ENCODE measurements at places on chromosomes 11 and 22.

- DNase-seq: no peak
These were observed 7.9 kb upstream of the DTX4 start for GRCh38 chr11:59164028-59164427.

- no peak for DNase-seq
These were observed 26.6 kb downstream of the SC5D start for GRCh38 chr11:121318848-121319834.

- DNase-seq: no peak
These were observed 63.6 kb downstream of the TNRC6B start for GRCh38 chr22:40241200-40241763.

DNA sequence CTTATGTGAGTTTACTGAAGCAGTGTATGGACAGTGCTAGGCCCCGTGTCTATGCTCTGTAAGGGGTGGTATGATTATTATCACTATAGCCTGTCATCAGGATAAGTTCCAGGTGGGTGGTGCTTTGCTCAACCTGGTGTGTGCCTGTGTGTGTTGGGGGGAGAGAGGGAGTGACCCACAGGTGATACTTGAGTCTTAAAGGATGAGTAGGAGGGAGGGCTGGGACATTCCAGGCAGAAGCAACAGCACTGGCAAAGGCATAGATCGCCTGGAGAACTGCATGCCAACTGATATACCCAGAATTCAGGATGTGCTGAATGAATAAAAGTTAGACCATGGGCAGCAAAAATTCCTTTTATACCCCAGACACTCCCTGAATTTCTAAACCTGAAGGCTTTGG is 4.5 kb downstream of the KIAA1671 start:
- no peak for DNase-seq

DNA sequence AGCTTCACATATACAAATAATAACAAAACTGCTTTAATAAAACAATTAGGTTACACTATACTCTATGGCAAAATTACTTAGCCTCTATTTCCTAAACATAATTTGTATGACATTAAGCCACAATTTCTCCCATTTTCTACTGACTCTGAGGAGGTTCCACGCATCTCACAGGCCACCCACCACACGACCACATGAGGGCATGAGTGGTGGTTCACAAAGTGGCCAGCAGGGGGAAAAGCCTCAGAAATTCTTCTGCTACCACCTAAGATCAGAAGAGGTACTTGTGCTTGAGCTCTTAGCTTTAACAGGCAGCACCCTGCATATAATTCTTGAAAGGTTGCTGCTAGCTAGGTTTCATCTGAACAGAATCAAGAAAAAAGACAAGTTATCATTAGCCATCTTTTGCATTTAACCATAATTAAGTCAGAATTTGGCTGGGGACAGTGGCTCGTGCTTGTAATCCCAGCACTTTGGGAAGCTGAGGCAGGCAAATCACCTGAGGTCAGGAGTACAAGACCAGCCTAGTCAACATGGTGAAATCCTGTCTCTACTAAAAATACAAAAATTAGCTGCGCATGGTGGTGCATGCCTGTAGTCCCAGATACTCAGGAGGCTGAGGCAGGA is 7.7 kb downstream of the LPXN start:
- DNase-seq: peak; percentile 52

GRCh38 chr11:108616549-108616948 is 23.0 kb upstream of the EXPH5 start:
- peak; percentile 66 for DNase-seq

- DNase-seq: peak; percentile 65
These were observed 222.5 kb downstream of the TBC1D22A start for GRCh38 chr22:46984751-46985506.

- no peak for DNase-seq
These were observed 28.6 kb upstream of the PPARA start for GRCh38 chr22:46121523-46122287.

DNA sequence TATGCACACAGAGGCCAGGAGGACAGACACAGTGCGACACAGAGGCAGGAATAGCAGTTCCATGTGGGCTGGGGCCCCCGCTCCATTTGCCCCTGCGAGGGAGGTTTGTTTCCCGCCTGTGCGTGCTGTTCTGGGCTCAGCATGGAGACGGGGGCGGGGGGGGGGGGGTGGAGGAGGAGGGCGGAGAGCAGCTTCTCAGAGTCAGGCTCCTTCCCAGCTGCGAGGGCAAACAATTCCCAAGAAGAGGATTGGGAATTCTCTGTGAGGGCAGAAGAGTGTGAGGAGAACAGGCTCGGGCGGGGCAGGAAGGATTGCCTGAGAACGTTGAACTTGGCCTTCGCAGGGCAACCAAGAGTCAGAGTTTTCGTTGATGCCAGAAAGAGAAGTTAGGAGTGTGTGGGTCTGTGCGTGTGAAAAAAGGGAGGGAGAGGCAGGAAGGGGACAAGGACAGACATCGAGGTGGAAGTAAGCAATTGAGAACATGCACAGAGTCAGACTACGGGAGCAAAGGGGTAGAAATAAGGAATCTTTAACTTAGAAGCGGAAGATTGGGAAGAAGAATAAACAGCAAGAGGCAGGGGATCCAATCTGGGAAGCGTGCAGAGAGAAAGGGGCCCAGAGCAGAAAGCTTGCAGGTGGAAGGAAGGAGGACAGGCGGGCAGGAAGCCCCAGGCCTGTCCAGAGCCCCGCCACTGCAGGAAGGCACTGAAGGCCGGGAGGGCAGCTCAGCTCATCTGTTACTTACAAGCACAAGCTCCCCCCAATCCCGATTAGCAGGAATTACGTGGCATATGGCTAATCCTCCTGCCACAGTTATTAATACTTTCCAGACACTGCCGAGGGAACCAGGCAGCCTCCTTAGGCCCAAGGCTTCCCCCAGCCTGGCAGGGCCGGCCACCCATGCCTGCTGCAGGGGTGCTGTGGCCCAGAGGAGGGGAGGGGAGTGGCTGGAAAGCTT is 15.6 kb upstream of the JAM3 start:
- no peak for DNase-seq

DNA sequence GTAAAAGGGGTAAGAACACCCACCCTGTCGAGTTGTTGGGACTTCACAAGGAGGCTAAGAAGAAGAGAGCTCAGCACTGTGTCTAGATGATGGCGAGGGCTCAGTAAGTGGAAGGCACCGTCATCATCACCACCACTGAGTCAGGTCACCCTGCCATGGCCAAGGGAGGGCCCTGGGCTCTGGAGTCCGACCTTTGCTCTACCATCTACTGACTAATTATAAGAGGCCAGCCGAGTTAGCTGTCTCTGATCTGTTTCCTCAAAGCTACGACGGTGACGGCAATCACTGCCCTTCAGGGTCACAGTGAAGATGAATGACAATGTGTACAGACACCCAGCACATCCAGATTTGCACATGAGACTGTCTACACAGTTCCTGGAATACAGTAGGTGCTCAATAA is 29.3 kb downstream of the KIAA0930 start:
- no peak for DNase-seq

DNA sequence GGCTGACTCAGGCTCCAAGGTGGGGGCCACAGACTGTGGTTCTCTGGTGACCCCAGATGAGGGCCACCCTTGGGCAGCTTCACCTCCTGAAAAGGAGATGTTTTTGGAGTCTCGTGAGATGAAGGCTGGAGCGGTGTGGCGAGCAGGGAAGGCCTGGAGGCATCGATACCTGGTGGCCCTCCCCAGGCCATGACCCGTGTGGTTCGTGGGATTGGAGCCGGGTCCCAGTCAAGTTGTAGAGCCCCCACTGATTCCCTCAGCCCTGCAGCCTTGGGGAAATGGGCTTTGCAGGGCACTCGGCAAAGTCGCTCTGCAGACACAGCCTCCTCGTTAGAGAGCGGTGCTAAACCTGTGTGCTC is 1083.4 kb downstream of the BRD1 start:
- no peak for DNase-seq

DNA sequence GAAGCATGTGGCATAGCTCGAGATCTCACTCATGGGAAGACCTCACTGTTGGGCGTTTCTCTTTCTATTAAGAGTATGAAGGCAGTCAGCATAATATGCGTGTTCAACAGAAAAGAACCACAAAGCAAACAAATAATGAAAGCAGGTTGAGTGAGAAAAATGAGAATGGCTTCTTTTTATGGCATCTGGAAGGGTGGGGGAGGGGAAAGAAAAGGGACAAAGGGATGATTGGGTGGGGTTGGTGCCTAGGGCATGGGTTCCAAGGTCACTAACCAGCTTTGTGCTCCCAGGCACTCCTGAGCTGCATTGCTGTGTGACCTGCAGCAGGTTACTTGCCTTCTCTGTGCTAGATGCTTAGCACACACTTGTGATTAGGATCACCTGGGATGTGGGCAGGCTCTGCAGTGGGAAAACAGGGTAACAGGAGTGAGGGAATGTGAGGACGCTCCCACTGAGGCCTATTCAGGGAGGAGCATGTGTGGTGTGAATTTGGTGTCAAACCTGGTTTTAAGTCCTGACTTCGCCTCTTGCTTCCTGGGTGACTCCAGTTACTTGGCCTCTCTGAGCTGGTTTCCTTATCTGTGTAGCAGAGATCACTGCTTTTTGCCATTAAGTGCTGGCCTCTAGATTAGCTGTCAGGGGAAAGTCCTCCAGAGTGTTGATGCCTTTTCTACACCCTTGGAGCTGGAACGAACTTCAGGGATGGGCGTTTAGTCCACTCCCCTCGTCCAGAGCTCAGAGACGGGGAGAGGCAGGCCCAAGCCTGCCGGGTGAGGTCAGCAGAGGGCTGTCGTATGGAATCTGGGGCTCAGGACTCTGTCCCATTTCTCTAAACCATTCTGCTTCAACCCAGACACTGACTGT is 74.8 kb downstream of the KIAA1671 start:
- DNase-seq: no peak

DNA sequence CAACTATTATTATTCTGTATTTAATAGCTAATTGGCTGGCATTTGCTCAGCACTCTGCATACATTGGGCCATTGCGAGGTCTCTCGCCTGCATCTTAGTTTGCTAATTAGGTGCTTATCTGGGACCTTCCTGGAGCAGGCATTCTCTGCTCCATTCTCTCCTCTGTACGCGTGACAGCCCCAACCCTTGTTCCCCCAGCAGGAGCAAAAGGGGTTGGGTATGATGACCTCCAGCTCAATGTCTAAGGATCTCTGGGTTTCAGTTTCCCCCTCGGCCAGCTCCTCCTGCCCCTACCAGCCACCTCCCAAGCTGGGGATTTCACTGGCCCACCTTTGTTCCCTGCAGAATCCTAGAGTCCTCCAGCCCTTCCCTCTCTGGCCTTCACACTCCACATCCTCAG is 9.7 kb upstream of the LGALS2 start:
- no peak for DNase-seq

GRCh38 chr22:29716814-29717545 is 2.8 kb upstream of the CABP7 start:
- DNase-seq: peak; percentile 54

- DNase-seq: no peak
These were observed at the start of gene HBE1 for GRCh38 chr11:5269715-5270147. HBE1 (minus strand) TSS chr11:5269945; CDS start chr11:5269890, 55 bp downstream.

DNA sequence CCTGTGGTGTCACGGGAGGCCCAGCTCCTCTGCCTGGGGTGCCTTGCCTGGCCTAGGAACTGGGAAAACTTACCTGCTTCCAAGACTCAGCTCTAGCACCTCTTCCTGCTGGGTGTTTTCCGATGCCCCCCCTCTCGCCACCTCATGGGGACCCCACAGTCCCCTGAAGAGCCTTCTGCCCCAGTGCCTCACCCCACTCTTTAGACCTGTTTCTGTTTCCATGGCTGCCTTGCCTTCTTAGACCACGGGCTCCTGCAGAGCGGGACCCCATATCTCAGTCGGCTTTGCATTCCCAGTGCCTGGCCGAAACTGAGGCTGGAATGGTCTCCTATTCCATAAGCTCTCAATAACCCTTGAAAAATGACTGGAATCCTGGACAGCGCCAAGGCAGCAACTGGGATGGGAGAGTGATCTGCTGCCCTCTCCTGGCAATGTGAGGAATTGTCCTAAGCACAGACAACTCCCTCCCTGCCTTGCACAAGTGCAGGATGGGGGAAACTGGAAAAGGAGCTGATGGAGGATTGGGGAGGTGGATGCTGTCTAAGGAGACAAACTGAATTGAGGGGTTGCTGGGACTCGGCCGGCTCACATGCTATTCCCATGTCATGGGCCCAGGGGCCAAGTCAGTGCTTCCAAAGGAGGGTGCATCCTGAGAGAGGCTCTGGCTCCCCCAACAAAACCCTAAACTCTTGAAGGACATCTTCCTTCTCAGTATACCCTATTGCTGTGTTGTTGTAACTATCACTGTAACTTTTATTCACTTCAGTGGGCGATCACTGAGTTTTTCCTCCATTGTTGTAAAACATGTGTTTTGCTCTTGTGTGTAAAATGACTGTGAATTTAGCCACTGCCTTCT is 26.6 kb upstream of the IL17RA start:
- DNase-seq: no peak

- DNase-seq: no peak
These were observed 365.3 kb downstream of the CTTN start for GRCh38 chr11:70763606-70764005.

- DNase-seq: no peak
These were observed 207.9 kb downstream of the SOX6 start for GRCh38 chr11:16148301-16148931.

DNA sequence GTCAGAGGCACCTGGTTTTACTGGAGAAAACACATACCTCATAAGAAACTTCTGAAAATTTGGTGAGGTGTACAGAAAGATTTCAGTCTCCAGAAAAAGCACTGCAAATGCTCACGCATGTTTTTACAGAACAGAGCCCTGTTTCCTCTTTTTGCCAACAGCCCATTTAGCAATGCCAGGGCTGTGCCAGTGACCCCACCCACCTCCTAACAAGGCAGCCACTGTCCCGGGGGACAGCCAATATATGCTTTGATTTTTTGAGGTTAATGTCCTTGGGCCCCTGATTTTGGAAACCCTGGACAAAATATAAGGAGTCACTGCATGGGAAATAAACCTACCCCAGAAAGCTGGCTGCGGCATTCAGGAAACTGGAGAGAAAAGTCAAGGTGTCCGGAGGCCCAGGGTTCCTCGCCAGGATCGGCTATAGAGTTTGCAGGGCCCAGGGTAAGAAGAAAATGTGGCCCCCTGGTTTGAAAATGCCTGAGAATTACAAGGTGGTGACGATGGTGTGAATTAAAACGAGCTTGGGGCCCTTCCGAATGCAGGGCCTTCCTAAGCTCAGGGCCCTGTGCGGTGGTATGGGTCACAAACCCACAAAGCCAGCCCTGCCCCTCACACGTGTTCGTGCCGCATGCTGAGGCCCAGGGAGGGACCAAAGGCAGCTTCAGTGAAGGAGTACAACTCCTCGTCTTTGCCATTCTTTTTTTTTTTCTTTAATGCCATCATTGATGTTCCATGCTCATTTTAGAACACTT is 71.1 kb upstream of the WNT7B start:
- DNase-seq: no peak

- no peak for DNase-seq
These were observed 17.8 kb upstream of the ST14 start for GRCh38 chr11:130141561-130142341.

DNA sequence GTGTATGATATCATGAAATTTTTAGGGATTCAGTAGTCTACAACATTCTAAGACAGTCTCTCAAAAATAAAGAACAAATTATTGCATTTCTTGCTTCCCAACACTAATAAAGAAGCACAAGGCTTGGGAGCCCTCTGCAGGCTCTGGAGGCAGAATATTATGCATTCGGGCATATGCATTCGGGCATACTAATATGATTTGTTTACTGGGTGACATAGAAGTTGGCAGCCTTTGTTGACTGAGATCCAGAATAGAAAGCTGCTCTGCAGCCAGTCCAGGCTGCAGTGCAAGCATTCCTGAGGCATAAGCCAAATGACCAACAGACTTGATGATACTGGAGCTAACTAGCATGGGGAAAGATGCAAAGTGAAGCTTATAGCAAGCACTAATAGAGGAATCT is 945.5 kb downstream of the OPCML start:
- no peak for DNase-seq

- no peak for DNase-seq
These were observed 1.2 kb upstream of the RASGRP2 start for GRCh38 chr11:64745189-64745520.

Measured in PC-9 (cell line).